Body of pancreas (tissue), 4 donors: ENCODE measurements at places on chromosomes 1 and 21. TPM values are rescaled to one million over a fixed set of nuclear protein-coding genes. Genes with fewer than 3 reads are reported as not detected.
A peak's percentile ranks its signal among the peaks of the same experiment; 100 is the strongest.

KANK4 gene
- total RNA-seq = 9.1 TPM

HES2 gene
- 0.26 TPM for total RNA-seq

- DNase-seq = no peak
Observed at GRCh38 chr1:9651565-9652378, at the start of gene PIK3CD. TSS of gene PIK3CD (plus strand) at chr1:9651731. CDS start at chr1:9710456, 58,725 bp downstream.

DNA sequence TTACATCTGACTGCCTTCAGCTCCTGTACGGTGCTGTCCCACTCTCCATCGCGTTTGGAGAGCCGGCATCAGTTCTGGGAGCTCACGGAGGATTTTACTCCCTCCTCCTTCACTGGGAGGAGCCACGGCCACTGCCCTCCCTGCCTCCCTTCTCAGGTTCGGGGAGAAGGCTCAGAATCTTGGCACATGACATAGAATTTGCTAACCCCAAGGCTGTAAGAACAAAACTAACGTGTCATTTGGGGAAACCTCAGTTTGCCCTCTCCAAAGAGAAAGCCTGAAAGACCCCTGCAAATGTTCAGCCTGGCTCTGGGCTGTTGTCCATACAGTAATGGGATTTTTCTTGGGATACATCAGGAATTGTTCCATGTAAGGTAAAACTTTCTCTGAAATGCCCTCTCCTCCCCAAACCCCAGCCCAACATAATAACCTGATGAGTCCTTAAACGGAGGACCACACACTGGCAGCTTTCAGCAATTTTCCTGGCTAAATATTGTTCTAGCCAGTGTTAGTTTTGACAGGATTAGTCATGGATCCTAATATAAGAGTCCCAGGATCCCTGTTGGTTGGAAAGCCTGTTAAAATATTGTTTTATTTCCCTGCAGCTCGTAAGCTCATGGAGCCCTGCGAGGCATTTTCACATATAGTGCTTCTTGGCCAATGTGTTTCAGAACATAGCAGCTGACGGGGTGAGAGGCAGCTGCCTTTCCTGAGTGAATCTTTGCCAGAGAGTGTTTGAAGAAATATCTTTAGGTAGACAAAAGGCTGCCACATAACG is 98.8 kb downstream of the RHOU start:
- DNase-seq = no peak

GRCh38 chr1:7422561-7422960 is 348.5 kb upstream of the VAMP3 start:
- DNase-seq = peak; percentile 5

OR2L8 gene
- not detected for total RNA-seq
